NCI-H1048 (cell line): ENCODE measurements at places on chromosomes 13 and 19.

DNA sequence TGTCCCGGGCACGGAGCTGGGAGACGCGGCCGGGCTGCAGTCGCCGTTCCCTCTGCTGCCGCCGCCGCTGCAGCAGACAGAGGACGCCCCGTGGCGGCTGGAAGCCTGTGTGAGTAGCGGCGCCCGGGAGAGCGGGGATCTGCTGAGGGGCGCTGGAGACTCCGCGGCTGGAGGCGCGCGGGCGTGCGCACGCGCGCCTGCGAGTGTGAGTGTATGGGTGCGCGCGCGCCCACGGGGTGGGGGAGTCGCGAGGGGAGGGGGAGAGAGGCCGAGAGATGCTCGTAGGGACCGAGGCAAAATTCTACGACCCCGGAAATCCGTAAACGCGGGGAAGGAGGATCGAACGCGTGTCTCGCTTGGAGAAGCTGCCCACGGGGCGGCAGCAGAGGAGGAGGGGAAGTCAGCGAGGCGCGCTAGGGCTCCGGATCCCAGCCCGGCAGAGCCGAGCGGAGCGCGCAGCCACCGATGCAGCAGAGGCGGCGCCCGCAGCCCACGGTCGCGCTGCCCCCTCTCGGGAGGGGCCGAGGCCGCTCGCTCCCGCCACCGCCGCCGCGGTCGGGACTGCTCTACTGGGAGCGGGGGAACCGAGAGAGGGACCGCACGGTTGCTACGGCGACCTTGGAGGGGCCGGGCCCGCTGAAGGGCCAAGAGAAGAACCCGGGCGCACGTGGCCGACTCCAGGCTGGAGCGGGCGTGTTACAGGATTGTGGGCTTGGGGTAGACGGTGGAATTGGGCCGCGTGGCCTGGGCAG, at the start of gene ENOX1:
TSS of gene ENOX1 (minus strand) at position 207 of the 752 bp plus-strand sequence.
- DNase-seq, result no peak

DNA sequence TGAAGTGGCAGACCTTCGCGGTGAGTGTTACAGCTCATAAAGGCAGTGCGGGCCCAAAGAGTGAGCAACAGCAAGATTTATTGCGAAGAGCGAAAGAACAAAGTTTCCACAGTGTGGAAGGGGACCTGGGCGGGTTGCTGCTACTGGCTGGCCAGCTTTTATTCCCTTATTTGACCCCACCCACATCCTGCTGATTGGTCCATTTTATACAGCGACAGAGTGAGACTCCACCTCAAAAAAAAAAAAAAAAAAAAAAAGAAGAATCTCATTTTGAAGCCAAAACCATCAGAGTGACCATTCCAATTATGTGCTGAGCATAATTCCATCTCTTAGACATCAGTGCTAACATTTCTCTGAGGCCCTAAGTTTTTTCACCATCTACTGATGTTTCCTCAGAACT, 1.9 kb upstream of the ZNF552 start:
- DNase-seq, result no peak

GRCh38 chr13:30339738-30340330, 32.5 kb upstream of the KATNAL1 start:
- no peak for DNase-seq

- DNase-seq, result no peak
These were observed 3.3 kb upstream of the RDH13 start for GRCh38 chr19:55066107-55066709.

DNA sequence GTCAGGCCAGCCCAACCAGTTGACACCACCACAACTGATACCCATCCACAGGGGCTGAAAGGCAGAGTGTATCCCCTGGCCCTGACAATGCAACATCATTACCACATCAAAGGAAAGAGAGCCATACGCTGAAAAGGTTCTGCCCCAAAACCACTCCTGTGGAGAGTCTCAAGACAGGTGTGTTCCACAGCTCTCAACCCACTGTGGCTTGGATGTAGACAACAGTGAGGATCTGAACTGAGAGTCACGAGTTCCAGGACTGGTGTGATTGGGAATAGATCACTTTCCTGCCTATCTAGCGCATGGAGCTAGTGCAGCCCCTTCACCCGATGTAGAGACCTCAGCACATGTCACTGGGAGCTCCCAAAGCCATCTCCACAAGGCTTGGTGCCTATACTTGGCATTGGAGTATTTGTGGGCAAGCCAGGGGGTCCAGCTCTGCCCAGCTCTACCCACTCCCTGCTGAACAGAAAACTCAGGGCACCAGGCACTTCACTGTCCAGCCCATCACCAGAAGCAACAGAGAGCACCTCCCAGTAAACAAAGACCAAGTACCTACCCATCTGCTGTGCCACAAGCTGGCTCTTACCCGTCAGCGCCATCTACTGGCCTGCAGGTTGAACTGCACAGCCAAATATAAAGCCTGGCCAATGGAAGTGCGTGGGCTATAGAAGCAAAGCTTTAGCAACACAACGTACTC, 579.5 kb downstream of the UQCRFS1 start:
- DNase-seq, result no peak

DNA sequence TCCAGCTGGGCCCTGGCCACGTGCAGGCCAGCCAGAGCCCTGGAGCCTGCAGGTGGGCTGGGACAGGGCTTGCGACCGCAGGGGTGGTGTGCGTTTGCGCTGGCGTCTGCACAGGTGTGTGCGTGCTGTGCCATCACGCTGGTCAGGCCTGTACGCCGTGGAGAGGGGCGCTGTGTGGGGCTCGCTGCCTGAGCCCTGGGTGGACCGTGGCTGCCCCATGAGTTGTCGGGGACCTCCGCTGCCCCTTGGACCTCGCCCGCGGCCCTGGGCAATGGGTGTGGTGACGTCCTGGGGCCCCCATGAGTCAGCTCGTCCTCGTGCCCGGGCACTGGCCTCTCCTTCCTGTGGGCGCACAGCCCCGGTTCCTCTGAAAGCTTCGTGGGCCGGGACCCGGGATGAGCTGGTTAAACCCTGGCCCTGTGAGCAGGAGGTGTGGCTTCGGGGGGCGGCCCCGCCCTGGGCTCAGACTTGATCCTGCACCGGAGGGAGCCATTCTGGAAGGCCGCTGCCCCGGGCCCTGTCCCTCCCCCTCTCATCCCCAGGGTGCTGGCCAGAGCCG, 6.8 kb downstream of the CSNK1G2 start:
- no peak for DNase-seq

DNA sequence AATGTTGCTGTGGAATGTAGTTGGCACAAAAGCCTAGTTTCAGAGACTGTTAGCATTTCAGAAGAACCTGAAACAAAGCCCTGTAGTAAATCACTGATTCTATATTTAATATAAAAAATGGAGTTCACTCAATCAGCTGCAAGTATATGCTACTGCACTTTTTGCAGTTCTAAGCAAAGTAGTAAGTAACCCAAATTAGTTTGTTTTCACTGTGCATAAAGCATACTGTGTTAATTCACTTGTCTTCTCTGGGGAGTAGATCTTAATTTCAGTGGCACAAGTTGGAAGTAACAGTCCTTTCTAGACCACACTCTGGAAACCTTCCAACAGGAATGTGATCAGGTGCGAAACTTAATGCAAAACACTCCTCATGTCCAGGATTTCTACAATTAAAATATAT, 139.3 kb downstream of the DACH1 start:
- DNase-seq, result no peak

DNA sequence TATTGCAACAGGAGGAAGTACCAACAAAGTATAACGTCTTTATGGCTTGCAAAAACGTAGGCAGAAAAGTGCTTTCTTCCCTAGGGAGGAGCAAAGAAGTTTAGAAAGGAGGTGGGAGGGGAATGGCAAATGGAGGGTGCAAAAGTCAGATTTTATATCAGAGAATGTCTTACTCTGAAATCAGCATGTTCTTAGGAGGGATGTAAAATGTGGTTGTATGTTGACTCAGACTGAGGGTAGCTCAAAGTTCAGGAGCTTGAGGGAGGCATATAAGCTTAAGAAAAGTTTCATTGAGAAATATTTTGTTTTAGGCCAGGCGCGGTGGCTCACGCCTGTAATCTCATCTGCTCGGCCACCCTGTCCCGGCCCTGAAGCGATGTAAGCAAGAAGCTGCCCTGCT, 1.7 kb downstream of the ZNF90 start:
- DNase-seq, result no peak

- DNase-seq, result no peak
These were observed 841 bp upstream of the ZNF223 start for GRCh38 chr19:44050740-44051649.

- no peak for DNase-seq
These were observed 54.2 kb downstream of the PCDH9 start for GRCh38 chr13:67175836-67176459.

GRCh38 chr13:49063497-49063896, 87.8 kb downstream of the FNDC3A start:
- DNase-seq, result no peak

GRCh38 chr19:1873524-1874473, 10.4 kb upstream of the KLF16 start:
- DNase-seq, result no peak

DNA sequence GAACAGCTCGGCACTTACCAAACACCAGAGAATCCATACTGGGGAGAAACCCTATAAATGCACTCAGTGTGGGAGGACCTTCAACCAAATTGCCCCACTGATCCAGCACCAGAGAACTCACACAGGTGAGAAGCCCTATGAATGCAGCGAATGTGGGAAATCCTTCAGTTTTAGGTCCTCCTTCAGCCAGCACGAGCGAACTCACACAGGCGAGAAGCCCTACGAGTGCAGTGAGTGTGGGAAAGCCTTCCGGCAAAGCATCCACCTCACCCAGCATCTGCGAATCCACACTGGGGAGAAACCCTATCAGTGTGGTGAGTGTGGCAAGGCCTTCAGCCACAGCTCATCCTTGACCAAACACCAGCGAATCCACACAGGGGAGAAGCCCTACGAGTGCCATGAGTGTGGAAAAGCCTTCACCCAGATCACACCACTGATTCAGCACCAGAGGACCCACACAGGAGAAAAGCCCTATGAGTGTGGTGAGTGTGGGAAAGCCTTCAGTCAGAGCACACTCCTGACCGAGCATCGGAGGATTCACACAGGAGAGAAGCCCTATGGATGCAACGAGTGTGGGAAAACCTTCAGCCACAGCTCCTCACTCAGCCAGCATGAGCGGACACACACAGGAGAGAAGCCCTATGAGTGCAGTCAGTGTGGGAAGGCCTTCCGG, 8.3 kb downstream of the ZNF135 start:
- no peak for DNase-seq

DNA sequence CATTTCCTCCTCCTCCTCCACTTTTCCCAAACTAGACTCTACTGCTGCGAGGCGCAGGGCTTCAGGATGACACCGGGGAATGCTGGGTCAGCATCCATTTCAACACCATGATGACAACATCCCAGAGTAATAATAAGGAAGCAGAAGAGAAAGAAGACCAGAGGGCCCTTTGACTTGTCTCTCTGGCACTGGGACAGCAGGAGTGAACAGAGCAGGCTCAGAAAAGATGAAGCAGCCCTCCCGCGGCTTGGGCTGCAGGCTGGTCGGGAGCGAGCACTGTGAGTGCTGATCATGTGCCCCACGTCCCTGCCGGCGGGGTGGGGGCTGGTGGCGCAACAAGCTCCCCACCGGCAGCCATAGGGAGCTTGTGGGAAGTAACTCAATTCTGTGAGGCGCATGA, 30.5 kb downstream of the RANBP3 start:
- no peak for DNase-seq

- no peak for DNase-seq
These were observed 3.9 kb downstream of the LACC1 start for GRCh38 chr13:43883631-43884030.

DNA sequence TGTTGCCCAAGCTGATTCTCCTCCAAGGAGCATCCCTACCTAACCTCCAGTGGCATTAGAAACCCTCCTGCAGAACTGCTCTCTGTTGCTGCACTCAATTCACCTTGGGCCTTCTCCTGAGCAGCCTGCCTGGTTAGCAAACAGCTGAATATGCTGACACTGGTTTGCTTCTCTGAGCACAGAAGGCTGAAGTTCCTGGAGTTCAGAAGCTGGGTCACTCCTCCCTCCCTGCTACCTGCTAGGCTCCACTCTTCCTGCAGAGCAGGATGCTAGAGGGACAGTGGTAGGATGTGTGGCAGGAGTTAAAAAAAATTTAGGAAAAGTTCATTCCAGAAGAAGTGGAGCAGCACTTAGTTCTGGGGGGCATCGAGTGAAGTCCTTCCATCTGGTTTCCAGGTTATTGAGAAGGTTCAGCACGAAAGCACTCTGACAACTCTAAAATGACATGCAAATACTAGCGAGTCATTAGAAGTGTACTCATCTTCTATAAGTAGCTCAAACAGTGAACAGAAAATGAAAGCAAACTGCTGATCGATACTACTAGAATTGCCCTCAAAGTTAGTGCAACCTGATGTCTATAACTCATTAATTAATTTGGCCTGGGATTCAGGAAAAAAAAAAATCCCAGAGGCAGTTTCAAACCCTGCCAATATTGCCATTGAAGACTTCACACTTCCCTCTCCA, 293.7 kb downstream of the POU4F1 start:
- DNase-seq, result no peak

- no peak for DNase-seq
These were observed 4.5 kb downstream of the SCN1B start for GRCh38 chr19:35034588-35035382.

- no peak for DNase-seq
These were observed 929.0 kb downstream of the SLITRK6 start for GRCh38 chr13:84870190-84870589.

GRCh38 chr13:24161980-24162525, 1.5 kb downstream of the SPATA13 start:
- DNase-seq, result no peak

- DNase-seq, result no peak
These were observed 683.4 kb upstream of the ARGLU1 start for GRCh38 chr13:107251341-107251740.
